Right renal pelvis (tissue), 4 donors: ENCODE measurements at places on chromosomes 4 and X. TPM values are rescaled to one million over a fixed set of nuclear protein-coding genes. Genes with fewer than 3 reads are reported as not detected.

Gene ETDB
- polyA plus RNA-seq: not detected

DNA sequence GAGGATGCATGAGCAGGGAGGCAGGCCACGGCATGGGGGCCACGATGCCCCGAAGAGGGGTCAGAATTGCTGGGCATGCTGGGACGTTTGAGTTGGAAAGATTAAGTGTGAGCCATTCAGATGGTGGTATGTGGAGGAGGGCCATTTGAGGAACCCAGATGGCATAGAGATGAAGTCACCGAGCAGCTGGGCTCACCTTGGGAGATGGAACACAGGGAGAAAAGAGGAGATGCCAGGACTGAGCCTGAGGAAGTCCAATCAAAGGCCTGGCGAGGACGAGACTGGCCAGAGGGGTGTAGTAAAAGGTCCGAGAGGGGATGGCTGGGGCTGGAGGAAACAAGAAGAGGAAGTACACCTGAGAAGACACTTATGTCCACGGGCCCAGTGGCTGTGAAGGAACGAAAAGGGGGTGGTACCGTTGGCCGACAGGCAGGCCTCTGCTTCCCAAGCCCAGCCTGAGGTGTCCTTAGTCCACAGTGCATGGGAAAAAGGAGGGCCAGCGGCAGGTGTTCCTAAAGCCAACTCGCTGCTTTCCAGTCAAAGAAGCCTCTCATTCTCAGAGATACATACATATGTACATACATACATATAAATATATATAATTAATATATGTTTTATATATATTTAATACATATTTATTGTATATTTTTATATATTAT, 54.6 kb upstream of the CLCN4 start:
- DNase-seq: no peak

Gene AFP
- 1,196 TPM for polyA plus RNA-seq

Gene CXCR3
- polyA plus RNA-seq: 0.22 TPM

GRCh38 chr4:121801715-121802075, 572 bp downstream of the EXOSC9 start:
- DNase-seq: no peak

- DNase-seq: no peak
Observed at GRCh38 chrX:13911586-13911985, 94.7 kb upstream of the GPM6B start.

Gene CAMK2D
- 80.5 TPM for polyA plus RNA-seq

DNA sequence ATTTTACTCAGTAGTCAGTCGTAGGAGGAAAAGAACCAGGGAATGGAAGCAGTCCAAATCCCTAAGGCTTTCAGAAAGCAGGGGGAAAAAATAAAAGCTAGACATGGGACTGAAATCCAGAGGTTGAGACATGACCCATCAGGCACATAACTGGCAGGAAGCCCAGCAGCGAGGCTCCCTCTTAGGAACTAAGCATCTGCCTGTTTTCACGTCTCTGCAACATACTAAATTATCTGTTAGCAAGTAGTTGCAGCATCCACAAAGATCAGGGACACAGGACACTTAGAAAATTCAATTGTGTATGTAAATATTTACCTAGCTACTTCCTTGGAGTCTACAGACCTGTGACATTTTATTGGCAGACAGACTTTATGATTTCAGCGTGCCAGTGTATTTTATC, 118.0 kb upstream of the EDNRA start:
- DNase-seq: peak; percentile 39

GRCh38 chrX:117768861-117769604, 347.6 kb downstream of the KLHL13 start:
- no peak for DNase-seq

Gene CENPU
- polyA plus RNA-seq: 41.8 TPM

Gene SERTM2
- polyA plus RNA-seq: not detected

GRCh38 chr4:122612540-122612939, 8.3 kb downstream of the IL21 start:
- DNase-seq: no peak

- DNase-seq: no peak
Observed at GRCh38 chrX:24229400-24229879, 79.9 kb downstream of the ZFX start.

DNA sequence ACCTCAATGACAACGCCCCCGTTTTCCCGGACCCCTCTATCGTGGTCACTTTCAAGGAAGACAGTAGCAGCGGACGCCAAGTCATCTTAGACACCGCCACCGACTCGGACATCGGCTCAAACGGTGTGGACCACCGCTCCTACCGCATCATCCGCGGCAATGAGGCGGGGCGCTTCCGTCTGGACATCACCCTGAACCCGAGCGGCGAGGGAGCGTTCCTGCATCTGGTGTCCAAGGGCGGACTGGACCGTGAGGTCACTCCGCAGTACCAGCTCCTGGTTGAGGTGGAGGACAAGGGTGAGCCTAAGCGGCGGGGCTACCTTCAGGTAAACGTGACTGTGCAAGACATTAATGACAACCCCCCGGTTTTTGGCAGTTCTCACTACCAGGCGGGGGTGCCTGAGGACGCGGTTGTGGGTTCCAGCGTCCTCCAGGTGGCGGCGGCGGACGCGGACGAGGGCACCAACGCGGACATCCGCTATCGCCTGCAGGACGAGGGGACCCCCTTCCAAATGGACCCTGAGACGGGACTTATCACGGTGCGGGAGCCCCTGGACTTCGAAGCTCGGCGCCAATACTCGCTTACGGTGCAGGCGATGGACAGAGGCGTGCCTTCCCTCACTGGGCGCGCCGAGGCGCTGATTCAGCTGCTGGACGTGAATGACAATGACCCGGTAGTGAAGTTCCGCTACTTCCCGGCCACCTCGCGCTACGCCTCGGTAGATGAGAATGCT, 2.2 kb downstream of the FAT4 start:
- no peak for DNase-seq

DNA sequence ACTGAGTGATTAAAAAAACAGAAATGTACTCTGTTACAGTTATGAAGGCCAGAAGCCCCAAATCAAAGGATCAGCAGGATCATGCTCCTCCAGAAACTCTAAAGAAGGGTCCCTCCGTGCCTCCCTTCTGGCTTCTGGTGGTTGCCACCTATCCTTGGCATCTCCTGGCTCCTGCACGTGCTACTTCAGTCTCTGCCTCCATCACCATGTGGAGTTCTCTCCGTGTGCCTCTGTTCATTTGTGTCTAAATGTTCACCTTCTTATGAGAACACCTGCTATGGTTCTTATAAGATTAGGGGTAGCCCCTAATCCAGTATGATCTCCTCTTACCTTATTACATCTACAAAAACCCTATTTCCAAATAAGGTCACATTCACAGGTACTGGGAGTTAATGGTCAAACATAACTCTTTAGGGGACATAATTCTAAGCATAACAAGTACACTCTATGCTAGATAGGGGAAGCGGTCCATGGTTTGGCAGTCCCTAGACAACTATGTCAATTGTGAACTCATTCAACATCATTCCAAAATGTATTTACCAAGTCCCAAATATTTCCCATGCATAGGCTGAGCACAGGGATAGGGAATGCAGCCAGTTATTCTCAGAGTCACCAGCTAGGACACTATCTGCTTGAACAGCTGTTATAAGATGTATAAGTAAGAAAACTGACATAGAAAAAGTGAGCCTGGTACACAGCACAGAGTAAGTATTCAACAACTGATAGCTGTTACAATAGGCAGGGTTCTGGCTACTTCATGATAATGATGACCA, 295.5 kb upstream of the BOD1L1 start:
- no peak for DNase-seq

- no peak for DNase-seq
Observed at GRCh38 chrX:104641176-104641575, 75.2 kb downstream of the IL1RAPL2 start.

Gene LRRC66
- polyA plus RNA-seq: 0.49 TPM

- no peak for DNase-seq
Observed at GRCh38 chr4:154534296-154534695, 15.9 kb downstream of the PLRG1 start.

Gene ATOH1
- polyA plus RNA-seq: not detected

DNA sequence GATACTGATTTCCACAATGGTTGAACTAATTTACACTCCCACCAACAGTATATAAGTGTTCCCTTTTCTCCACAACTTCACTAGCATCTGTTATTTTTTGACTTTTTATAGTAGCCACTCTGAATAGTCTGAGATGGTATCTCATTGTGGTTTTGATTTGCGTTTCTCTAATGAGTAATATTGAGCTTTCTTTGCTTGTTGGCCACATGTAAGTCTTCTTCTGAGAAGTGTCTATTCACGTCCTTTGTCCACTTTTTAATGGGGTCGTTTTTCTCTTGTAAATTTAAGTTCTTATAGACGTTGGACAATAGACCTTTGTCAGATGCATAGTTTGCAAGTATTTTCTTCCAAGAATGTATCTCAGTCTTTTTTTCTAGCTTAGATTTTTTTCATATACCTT, 10.0 kb downstream of the FBXW7 start:
- no peak for DNase-seq

DNA sequence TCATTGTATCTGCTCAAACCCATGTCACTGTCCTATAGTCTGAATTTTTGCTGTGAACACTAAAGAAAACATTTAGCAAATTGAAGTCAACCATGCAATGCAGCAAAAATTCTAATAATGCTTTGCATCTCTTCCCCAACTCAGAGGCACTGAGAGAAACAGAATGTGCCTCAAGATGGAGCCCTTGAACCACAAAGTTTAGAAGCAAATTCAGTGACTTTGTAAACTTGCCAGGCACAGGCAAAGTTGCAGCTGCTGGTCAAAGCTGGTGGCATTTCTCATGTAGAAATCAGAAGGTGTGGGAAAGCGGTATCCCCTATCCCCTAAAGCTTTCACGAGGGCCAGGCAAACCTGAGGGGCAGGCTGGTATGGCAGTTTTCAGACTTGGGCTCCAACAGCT, 121.7 kb upstream of the DIPK2B start:
- DNase-seq: peak; percentile 35

Gene TLR6
- 0.96 TPM for polyA plus RNA-seq

GRCh38 chr4:48127682-48128404, 6.2 kb downstream of the TXK start:
- no peak for DNase-seq

DNA sequence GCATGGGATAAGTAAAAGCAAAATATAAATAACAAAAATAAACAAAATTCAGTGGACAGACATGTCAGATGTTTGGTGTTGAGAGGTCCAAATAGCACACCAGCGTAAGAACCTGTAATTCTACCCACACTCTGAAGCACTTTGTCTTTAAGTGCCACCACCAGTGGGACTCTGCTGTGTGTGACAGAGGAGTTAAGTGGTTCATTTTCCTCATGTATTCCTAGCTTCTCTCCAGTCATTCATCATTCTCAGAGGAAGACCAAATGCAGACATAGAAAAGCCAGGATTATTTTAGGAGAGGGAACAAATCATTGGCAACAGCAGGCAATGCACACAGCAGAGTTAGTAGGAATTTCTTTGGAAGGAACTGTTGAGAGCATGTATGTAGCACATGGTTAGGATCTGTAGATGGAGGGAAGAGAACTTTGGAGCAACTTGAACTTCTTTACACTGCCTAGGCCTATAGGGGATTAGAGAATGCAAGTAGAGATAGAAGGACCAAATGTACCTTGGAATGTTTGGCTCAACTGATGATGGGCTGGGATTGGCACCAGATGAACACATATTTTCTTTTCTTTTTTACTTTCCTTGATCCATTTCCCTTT, 43.0 kb upstream of the ARHGAP24 start:
- no peak for DNase-seq

Gene ZMAT1
- polyA plus RNA-seq: 38.9 TPM

Gene TBC1D9
- 71.0 TPM for polyA plus RNA-seq

- no peak for DNase-seq
Observed at GRCh38 chrX:24306440-24306839, 7.4 kb downstream of the SUPT20HL2 start.

GRCh38 chrX:12981880-12982279, 7.0 kb downstream of the TMSB4X start:
- DNase-seq: no peak

GRCh38 chr4:51831133-51831532, 11.8 kb upstream of the DCUN1D4 start:
- DNase-seq: no peak

DNA sequence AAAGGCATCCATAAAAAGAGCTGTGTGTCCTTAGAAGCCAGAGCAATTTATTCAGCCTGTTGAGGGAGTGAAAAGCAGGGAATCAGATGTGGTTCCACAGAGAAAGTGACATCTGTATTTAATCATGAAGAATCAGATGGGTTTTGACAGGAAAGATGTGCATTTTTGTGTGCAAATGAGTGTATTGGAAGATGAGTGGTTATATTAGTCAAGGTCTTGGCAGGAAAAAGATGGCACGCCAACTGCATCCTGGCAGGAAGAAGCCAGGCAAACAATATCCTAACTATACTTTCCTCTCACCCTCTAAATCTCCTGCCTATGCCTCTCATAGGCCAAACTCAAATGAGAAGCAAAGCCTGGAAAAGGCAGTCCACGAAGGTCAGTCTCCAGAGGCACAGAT, 59.1 kb downstream of the SCFD2 start:
- DNase-seq: no peak

GRCh38 chr4:172018358-172018757, 205.2 kb downstream of the GALNTL6 start:
- DNase-seq: no peak

Gene RELL1
- 9.8 TPM for polyA plus RNA-seq

DNA sequence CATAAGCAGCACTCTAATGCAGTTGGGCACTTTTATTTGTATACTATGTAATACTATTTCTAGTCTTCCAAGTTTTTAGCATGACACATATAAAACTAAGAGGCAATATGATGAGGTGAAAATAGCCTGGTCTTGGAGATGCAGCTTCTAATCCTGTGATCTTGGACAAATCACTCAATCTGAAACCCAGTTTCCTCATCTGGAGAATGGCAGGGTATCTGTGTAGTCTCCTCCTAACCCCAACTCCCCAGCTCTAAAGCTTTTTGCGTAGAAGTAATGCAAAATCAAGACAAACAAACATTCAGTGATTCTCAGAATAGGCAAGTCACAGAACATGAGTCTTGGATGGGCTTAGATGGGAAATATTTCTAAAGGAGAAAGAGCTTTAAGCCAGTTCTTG, 36.7 kb upstream of the IL21 start:
- no peak for DNase-seq

Gene GASK1B
- 42.7 TPM for polyA plus RNA-seq

DNA sequence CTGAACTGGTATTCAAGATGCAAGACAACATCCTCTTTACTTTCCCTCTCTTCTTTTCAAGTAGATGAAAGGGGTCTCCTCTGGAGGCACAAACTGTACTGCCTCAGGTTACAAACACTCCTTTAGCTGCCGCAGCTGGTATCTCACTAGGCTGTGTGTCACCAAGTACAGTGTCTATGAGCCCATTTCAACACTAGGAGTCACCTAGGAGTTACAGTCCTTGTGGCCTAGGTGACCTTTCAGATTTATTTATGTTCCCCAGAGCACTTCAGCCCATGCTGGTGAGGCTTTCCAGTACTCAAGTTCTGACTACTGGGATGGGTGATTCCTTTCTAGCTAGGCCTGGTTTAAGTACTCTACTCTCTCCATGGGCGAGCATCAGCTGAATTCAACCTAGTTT, 32.4 kb upstream of the TMLHE start:
- no peak for DNase-seq

DNA sequence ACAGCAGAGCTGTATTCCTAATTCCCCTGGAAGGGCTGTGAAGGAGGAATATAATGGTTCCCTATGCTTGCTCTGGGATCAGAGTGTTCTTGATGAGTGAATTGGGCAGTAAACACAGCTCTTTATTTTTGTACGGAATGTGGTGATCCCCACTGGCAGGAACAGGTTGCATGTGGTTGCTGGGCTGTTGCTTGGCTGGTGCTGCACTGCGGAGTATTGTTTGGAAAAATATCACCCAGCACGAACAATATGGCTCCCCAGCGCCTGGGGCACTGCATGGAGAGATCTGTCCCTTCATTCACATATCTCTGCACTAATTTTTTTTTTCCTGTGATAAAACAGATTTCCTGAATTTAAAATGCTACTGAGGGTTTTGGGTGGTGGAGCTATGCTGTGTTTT, 119.7 kb downstream of the MGST2 start:
- no peak for DNase-seq

Gene COL25A1
- 23.9 TPM for polyA plus RNA-seq
